ENCODE measurements at places on chromosomes 13 and 19. TPM values are rescaled to one million over a fixed set of nuclear protein-coding genes. Genes with fewer than 3 reads are reported as not detected.

DNA sequence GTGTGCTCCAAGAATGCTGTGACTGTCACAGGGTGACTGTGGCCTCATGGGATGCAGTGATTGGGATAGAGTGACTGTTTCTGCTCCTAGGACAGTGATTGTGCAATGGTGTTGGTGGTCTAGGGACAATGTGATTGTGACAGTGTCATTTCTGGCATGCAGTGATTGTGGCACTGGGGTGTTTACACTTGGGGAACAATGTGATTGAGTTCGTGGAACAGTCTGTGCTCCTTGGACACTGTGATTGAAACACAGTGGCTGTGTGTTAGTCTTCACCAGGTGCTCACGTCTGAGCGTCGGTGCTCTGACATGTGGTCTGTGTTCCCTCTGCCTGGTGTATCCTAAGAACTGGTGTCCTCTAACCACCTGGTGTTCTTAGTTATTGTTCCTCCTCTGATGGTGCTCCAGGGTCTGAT is 1.7 kb downstream of the PDE4A start:
- no peak for DNase-seq

DNA sequence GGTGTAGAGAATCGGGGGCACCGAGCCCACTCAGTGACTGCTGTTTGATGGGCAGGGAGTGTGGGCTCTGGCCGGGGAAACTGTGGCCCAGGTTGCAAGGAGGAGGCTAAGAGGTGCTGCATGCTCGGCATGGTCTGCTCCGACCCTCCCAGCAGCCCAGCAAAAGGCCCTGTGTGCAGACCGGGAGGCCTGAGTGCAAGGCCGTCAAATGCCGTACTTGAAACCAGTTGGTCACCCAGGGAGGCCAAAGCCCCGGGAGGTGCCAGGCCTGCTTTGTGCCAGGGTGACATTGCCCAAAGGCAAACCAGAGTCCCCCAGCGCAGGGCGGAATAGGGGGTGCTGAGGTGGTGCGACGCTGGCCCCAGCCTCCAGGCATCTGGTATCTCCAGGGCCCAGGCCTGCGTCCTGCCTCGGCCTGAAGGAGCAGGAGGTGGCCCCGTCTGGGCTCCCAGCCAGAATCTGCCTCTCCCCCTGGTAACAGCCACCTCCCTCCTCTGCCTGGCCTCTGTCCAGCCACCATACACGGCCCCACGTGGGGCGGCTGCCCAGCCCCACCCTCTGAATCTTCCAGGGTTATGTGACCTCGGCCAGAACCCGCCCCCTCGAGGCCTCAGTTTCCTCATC is 4.0 kb downstream of the PIK3R2 start:
- no peak for DNase-seq

DNA sequence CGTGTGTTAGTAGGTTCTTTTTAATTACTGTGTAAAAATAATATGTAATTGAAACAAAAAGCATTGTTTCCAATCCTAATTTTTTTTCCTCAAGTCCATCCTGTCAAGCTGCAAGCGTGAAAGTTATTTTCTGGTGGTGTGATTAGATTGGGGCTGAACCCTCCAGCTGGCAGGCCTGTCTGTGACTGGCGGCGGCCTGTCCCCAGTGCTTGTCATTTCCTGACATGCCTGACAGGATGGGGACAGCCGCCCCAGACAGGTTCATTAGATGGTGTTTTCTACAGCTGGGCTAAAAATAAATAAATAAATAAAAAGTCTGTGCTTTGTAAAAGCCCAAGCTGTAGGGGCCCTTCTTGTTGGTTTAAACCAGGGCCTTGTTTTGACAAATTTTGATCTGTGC is 53.7 kb upstream of the MAB21L1 start:
- no peak for DNase-seq

- no peak for DNase-seq
These were observed 50.0 kb downstream of the ALOX5AP start for GRCh38 chr13:30785191-30785850.

GRCh38 chr19:7996883-7997282 is 8.6 kb downstream of the ELAVL1 start:
- no peak for DNase-seq

DNA sequence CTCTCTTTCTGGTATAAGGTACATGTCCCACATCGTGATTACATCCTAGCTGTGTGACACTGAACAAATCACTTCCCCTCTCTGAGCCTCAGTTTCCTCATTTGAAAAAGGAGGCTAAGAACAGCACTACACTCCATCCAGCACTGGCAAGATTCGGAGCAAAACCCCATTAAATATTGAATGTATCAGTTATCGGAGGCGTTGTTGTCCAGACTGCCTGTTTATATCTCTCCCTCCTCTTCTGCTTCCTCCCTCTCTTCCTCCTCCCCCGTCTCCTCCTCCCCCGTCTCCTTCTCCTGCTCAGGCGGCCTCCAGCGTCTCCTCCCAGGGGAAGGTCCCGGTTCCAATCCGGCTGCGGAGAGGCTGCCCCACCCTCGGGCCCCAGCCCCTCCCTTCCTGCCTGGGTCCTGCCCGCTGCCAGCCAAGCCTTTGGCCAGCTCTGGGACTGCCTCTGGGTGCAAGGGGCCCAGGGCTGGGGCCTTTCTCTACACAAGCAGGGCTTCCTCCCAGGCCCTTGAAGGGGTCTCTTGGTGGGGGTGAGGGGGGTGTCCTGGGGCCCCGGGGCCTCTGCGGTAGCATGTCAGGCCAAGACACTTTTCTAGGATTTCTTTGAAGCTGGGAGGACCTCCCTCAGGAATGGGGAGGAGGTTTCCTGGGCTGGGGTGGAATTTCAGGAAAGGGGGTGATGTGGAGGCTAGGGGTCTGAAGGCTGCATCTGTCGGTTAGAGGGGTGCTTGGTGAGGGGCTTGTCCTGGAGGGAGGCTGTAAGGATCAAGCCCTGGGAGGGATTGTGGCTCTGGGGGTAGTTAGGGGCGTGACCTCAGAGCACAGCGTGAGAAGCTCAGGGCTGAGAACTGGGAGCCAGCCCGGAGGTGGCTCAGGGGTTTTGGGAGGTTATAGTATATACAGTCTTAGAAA is 1.9 kb downstream of the RRAS start:
- DNase-seq, result no peak

GRCh38 chr13:69946511-69946910 is 161.1 kb upstream of the ATXN8OS start:
- DNase-seq, result no peak

DNA sequence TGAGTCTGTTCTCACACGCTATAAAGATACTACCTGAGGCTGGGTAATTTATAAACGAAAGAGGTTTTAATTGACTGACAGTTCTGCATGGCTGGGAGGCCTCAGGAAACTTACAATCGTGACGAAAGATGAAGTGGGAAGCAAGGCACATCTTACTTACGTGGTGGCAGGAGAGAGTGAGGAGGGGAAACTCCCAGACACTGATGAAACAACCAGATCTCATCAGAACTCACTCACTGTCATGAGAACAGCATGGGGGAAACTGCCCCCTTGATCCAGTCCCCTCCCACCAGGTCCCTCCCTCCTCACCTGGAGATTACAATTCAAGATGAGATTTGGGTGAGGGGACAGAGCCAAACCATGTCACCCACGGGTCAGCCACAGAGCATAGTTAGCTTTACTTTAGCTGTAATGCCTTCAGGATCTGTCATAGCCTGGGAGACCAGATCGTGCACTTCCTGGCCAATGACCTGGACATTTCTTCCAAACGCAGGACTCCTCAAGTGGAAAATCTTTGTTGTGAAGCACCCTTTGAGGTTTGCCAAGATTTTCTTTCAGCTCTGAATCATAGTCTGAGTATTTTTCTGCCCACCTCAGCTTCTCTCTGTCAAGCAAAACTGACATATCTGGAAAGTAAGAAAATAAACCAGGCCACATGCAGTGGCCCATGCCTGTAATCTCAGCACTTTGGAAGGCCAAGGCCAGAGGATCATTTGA is 25.2 kb upstream of the HIF3A start:
- no peak for DNase-seq

DNA sequence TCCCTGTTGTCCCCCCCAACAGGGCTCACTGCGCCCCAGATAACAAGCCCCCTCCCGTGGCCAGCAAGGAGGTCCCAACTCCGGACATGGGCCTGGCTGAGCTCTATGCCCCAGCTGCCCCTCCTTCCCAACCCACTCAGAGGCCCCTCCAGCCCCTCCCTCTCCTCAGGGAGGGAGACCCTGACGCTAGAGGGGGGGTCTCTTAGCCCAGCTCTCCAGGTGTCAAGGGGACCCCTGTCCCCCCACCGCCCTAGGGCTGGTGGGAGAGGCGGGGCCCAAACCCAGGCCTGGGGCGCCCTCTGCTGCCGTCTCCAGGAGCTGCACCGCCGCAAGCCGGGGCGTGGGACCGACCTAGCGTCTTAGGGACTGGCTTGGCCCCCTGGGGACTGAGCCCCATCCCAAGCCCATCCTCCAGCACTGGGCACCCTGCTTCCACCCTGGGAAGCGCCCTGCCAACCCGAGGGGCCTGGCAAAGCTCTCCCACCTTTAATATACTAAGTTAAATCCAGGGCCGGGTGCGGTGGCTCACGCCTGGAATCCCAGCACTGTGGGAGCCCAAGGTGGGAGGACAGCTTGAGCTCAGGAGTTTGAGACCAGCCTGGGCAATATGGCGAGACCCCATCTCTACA is 1.4 kb downstream of the GRIN3B start:
- peak; percentile 62 for DNase-seq

DNA sequence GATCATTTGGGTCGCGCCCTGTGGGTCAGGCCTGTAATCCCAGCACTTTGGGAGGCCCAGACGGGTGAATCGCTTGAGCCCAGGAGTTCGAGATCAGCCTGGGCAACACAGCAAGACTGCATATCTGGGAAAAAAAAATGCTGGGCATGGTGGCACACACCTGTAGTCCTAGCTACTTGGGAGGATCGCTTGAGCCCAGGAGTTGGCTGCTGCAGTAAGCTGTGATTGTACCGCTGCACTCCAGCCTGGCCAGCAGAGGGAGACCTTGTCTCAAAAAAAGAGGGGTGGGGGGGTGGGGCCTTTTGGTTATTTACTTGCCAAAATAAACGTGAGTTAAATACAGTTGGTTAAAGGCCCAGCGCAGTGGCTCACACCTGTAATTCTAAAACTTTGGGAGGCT is 9.8 kb upstream of the ZNF544 start:
- no peak for DNase-seq

DNA sequence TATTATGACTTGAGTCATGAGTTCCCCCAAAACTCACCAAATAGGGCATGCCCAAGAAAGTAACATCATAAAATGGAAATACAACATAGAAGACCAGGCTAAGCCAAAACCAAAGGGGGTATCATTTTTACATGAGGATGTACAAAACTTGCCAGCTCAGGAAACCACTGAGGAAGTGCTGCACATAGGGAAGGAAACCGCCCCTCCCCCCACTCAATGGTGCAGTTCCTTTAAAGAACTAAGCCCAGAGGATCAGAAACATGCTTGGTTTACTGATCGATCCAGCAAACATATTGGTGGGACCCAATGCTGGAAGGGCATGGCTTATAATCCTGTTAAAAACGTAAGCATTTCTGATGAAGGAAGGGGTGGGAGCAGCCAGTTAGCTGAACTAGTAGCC is 4.2 kb upstream of the ZNF486 start:
- DNase-seq, result peak; percentile 53

DNA sequence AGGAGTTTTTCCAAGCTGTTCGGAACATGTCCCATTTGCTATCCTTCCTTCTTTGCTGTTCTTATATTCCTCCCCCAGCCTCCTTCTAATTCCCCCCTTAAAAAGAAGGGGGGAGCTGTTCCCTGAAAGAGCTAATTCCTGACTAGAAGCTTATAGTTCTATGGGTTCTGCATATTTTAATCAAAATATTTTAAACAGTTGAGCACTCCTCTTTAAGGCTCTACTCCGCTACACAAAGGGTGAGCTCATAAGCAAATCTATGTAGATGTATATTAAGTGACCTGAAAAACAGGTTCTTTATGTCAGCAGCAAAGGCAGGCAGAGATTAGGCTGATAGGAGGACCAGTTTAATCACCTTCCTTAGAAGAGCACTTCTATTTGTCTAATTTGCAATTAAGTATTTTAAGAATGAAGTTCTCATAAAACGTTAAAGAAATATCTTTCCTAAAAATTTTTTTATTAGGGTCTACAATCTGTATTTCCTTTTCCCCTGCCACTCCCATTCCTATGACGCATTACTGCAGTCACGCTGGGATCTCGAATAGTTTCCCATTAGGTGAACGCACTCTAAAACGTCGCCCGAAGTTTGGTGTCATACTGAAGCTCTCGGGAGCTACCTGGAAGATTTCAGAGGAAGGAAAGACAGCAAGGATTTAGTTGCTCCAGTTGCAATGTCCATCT is 5.2 kb downstream of the EFNB2 start:
- no peak for DNase-seq

GRCh38 chr13:55887561-55887960 is 1253.2 kb upstream of the PRR20A start:
- no peak for DNase-seq

- no peak for DNase-seq
These were observed 935.9 kb downstream of the EFNB2 start for GRCh38 chr13:105599477-105600037.

DNA sequence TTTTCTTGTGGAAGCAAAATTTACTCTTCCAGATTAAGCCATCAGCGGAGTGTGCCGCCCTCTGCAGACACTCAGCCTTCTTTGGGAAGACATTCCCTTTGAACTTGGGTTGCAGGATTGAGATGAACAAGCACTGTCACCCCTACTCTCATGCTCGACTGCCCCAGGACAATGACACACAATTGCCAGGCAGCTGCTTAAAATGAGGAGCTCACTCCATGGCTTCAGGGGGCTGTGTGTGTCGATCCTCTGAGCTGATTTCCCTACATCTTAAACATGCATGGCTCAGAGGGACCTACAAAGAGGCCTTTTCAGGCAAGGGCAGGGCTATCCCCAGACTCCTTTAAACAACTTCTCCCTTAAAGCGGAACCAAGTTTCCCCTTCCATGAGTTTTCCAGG is 107.5 kb upstream of the MBNL2 start:
- no peak for DNase-seq

DNA sequence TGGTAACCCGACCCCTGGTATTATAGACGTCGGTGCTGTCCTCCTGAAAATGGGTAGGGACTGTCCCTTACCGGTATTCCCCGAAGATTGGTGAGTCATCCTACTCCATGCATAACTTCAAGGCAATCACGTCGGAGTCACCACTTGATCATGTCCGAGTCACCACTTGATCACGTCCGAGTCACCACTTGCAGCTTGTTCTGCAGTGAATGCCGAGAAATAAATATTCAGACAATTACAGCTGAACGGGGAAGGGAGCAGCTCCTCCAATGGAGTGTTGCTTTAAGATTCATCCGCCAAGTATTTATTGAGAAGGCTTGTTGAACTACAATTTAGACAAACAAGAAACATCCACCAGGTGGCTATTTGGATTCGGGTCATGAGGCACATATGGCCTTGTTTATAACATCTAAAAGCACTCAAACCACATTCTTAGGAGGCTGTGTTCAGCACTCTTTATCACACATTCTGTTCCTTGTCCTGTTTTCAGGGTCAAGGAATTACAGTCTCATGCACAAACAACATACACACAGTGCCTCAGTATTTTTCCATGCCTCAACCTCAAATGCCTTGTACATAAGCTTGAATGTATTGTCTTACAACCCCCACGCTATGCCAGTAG is 43.1 kb downstream of the ZNF726 start:
- no peak for DNase-seq

The LCP1 gene
- 701 TPM for polyA plus RNA-seq

The FGF9 gene
- 0.19 TPM for polyA plus RNA-seq

The DENND1C gene
- 44.7 TPM for polyA plus RNA-seq

The RPL13A gene
- 2,320 TPM for polyA plus RNA-seq

All from naive B cell (primary cell).